ENCODE measurements at places on chromosomes 6 and 20.

DNA sequence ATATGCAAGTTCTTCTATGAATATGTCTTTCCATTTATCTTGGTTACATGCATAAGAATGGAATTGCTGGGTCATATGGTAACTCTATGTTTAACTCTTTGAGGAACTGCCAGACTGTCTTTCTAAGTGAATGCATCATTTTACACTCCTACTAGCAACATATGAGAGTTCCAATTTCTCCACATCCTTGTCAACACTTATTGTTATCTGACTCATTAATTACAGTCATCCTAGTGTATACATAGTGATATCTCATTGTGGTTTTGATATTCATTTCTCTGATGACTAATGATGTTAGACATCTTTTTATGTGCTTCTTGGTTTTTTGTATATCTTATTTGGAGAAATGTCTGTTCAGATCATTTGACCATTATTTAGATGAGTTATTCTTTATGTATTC, 96.7 kb upstream of the LAMP5 start:
- DNase-seq, result peak; percentile 68

- DNase-seq, result no peak
Measured at GRCh38 chr6:125611573-125612344, 137.7 kb upstream of the HEY2 start.

DNA sequence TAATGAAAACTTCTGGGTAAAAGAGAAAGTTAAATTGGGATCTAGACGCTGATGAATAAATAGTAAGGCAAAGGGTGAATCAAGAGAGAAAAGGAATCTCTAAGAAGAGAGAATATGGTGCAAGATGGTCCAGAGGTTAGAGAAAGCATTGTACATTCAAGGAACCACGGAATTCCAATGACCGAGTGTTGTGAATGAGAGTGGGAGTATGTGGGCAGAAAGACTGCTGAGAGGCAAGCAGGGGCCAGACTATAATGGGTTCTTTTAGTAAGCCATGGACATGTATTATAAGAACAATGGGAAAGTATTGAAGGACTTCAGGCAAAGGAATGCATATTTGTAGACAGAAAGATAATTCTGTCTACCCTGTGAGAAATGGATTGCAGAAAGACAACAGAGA, 45.2 kb downstream of the SPTLC3 start:
- DNase-seq, result no peak

DNA sequence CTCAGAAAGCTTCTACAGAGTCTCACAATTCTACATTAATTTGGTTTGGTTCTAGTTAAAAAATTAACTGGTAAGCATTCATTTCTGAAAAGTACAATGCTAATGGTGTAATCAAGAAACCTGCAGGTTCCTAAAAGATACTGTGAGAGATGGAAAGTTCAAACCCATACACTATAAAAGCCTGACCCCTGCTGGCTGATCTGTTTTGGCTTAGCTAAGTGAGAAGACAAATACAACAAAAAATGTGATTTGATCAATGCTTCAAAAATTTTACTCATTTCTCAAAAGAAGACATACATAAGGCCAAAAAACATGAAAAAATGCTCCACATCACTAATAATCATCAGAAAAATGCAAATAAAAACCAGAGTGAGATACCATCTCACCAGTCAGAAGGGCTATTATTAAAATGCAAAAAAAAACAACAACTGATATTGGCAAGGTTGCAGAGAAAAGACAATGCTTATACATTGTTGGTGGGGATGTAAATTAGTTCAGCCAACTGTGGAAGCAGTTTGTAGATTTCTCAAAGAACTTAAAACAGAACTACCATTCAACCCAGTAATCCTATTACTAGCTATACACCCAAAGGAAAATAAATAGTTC, 102.8 kb downstream of the MOXD1 start:
- DNase-seq, result peak; percentile 46

DNA sequence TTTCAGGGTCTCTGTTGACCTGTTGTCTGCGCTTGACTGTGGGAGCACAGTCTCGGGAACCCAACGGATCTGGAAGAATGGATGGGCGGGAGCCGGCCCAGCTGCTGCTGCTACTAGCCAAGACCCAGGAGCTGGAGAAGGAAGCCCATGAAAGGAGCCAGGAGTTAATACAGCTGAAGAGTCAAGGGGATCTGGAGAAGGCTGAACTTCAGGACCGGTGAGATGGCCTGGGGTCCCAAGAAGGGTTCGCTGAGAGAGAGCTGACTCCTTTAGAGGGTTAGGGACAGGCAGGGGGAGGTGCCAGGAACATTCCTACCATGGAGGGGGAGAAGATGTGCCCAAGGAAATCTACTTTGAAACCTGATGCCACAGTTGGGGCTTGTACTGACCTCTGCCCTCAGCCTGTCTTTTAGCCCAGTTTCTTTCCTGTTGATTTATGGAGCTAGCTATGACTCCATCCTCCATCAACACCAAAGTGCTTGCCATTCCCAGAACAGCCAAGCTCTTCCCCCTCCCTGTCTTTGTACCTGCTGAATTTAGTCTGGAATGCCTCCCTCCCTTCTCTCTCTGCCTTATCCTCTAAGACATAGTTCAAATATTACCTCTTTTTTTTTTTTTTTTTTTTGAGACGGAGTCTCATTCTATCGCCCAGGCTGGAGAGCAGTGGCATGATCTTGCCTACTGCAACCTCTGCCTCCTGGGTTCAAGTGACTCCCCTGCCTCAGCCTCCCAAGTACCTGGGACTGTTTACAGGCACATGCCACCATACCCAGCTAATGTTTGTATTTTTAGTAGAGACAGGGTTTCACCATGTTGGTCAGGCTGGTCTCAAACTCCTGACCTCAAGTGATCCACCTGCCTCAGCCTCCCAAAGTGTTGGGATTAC, 12.2 kb downstream of the CEP250 start:
- peak; percentile 76 for DNase-seq

GRCh38 chr20:22160101-22160652, 424.2 kb downstream of the FOXA2 start:
- no peak for DNase-seq

DNA sequence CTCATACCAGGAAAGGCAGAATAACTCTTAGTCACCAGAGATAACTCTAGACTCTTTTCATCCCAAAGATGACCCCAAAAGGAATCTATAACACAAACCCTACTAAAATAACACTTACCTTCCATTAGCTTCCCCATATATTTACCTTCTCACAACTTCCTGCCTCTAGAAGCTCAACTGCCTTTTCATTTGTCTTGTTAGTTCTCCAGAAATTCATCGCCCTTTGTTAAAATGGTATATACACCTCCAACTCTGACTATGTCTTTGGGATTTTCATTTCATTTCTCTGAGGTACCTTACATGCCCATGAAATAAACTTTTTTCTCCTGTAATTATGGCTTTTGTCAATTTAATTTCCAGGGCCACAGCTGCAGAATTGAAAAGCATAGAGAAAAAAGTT, 33.5 kb downstream of the GCM1 start:
- no peak for DNase-seq

DNA sequence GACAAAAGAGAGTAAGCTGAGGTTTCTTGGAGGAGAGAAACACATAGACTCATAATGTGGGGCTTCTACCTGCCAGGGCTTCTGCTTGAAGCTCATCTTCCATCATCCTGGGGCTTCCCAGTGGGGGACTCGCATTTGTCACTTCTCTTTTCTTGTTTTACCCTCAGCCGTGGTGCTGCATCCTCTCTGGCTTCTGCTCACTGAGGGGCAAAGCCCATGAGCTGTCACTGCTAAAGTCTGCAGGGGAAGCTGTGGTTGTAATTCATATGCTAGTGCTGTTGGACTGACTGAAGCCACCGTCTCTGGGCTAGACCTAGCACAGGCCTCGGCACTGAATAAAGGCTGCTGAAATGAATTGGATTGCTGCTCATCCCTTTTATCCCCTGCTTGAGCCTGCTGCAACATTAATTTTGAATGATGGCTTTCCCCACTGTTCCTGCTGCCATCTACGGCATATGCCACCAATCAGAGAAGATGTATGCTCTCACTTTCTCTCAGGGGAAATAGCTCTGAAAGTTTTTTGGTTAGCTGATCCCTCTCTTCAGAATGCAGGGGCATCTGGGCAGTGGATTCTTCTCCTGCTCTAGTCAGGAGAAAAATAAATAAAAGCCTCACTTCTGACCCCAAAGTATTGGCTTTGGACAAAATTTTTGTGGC, 568.4 kb upstream of the MAP3K7 start:
- DNase-seq, result no peak

DNA sequence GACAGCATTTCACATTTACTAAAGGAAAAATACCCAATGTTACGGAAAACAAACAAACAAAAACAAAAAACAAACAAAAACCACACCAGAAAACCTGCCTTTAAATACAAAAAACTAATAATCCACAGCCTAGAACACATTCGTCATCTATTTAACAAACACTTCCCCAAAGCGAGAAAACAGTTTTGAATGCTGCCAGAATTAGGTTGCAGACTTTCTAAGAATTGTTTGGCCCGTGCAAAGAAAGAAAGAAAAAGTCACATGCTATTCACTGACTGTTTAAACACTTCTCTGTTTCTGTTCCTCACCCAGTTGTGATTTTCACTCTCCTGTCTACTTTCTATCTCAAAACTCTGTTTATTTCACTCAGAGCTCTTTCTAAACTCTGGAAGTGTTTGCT, 52.5 kb downstream of the BCAS1 start:
- no peak for DNase-seq

DNA sequence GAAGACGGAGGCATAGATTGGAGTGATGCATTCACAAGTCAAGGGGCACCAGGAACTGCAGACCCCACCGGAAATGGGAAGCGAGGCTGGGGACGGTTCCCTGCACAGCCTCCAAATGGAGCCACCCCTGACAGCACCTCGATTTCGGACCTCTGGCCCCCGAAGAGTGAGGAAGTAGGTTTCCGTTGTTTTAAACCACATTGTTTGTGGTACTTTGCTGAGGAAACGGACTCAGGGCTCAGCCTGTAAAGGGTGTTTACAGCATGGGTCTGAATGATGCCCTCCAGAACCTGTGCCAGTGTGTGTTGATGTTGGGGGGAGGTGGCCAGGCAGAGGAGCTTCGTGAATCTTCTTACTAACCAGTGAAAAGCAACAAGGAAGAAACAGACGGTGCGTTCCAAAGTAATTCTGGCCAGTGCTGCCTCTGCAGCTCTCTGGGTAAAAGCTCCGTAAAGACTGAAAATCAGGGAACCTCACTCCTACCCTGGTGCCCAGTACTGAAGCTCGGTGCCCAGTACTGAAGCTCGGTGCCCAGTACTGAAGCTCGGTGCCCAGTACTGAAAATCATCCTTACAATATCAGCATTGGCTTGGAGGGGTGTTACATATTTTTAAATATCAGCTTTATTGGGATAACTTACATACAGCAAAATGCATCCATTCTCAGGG, 30.1 kb upstream of the CCR6 start:
- no peak for DNase-seq

DNA sequence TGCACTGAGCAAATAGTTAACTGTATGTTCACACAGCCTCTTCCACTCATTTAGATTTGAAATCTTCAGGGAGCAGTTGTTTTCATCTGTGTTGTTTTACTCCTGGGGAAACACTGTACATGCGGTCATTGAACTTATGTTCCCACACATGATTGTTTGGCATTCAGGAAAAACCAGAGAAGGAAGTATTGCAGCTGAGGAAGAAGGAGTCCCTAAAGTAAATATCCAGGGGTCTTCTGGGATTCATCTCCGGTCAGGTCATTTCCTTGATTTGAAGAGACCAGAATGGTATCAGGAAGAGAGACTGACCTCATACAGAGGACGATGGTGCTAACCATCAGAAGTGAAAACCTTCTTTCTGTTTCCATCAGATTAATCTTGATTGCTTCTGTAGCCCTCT, 52.5 kb downstream of the DCBLD1 start:
- DNase-seq, result no peak

DNA sequence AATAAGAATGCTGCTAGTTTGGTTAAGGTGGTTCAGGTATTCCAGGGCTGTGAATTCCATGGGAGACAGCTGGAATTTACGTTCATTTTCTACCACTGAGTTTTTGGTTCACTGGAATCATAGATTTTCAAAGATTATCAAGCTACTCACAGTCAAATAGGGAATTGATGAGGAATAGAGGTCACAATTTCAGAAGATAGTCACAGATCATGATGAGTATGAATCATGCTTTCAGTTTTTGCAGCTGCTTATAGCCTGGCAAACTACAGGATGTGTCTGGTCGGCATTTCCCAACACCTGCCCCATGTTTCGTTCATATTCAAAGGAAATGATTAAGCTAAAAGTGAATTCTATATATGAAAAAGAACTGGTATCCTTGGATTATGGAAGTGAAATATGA, 58.7 kb downstream of the BCKDHB start:
- peak; percentile 41 for DNase-seq

DNA sequence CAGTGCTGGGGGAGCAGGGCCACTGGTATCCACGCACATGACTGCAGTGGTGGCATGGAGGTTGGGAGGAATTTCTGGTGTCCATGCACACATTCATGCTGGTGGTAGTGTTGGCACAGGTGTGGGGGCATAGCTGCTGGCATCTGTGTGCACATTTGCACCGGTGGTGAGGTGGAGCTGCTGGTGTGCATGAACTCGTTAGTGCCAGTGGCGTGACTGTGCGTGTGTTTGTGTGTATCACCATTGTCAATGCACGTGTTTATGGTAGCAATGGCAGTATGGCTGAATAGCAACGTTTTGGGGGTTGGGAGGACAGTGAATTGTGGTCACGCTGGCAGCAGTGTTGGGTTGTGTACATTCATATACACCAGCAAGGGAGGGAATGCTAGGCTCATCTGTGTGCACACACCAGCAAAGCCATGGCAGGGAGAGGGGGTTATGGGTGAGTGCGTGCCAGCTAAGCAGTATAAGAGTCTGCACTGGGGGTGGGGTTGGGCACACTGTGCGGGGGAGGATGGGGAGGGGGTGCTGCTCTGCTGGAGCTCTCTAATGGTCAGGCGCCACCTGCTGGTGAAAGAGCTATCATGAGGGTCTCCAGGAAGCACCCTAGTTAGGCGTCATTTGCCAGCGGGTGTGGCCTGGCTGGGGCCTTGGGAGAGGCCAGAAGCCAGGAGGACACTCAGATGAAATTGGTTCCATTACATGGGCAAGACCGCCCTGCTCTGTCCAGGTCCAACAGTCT, 626.1 kb upstream of the ID4 start:
- DNase-seq, result peak; percentile 3

GRCh38 chr20:869606-870005, 36.1 kb downstream of the FAM110A start:
- DNase-seq, result no peak

GRCh38 chr6:22600059-22600458, 30.7 kb downstream of the HDGFL1 start:
- no peak for DNase-seq

GRCh38 chr20:7841291-7841970, 98.8 kb downstream of the HAO1 start:
- peak; percentile 57 for DNase-seq

GRCh38 chr6:163902993-163903392, 488.5 kb downstream of the QKI start:
- DNase-seq, result no peak

GRCh38 chr20:1478566-1478965, 11.9 kb upstream of the NSFL1C start:
- DNase-seq, result peak; percentile 82
